ENCODE measurements at places on chromosomes 5 and 9. TPM values are rescaled to one million over a fixed set of nuclear protein-coding genes. Genes with fewer than 3 reads are reported as not detected.

- H3K27ac ChIP-seq: no peak overlapping the region
- H3K27me3 ChIP-seq: peaks cover 4% of the 10 kb centered on the region
- no peaks in the 10 kb centered on the region for H3K36me3 ChIP-seq
- DNase-seq: no peak
- H3K4me1 ChIP-seq: peaks cover 11% of the 10 kb centered on the region
These were observed 13.3 kb downstream of the ZNF474 start for GRCh38 chr5:122142480-122143164.

GRCh38 chr9:130327070-130327780 lies 61.7 kb downstream of the HMCN2 start:
- H3K36me3 ChIP-seq: peaks cover 2% of the 10 kb centered on the region
- DNase-seq: no peak
- H3K4me1 ChIP-seq: peaks cover 2% of the 10 kb centered on the region

DNA sequence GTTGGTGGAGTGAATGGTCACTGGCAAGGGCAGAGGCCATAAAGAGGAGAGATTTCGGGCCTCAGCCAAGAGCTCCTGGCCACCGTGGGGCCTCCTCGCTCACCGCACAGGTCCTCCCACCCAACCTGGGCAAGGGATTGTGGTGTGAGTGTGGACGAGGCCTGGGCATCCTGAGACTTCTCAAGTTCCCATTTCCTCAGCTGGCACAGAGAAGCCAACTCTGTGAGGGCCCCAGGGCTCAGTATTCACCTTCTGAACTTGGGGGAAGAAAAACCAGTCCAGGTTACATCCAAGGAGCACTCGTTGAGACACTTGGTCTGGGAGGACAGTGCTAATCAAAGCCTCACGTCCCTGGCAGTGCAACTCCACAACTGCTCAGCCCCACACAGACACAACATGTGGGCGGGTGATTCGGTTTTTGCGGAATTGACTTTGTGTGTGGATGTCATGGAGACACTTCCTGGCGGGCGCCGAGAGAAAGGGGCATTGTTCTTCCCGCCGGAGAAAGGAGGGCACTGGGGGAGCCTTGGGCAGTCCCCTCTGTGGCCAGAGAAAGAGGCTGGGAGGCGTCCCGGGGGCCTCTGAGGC lies 28.5 kb upstream of the NKD2 start:
- peaks cover 6% of the 10 kb centered on the region for H3K4me1 ChIP-seq
- DNase-seq: no peak
- no peak overlapping the region for H3K4me3 ChIP-seq
- peaks cover 27% of the 10 kb centered on the region for H3K27me3 ChIP-seq

DNA sequence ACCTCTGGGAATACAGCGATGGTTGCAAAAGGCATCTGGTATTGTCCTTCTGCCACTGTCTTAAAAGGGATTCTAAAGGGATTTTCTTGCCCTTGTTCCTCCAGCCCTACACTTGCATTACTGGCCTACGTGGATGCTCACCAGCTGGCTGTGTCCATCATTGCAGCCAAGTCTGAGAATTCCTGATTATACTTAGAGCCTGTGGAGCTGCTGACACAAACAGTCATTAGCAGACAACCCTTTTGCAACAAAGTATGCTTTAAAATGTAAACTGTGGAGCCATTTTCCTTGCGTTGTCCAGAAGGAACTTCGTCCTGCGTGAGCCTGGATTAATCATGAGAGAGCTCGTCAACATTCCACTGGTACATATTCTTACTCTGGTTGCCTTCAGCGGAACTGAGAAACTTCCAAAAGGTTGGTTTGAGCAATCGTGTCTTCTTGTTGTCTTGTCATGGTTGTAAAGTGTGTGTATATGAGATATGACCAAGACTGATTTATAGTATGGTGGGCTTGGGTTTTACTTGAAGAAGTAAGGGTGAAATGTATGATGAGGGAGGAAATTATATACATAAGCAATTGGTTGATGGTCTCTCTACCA lies at the start of gene MUSK:
Gene MUSK, plus strand, starts transcription at position 222 of the 598 bp plus-strand sequence. Its CDS starts 114 bp downstream, at position 336.
- H3K4me1 ChIP-seq: no peaks in the 10 kb centered on the region
- no peaks in the 10 kb centered on the region for H3K36me3 ChIP-seq
- no peak within 1 kb of the TSS for H3K27ac ChIP-seq
- H3K4me3 ChIP-seq: no peak within 1 kb of the TSS
- no peak for DNase-seq
- peaks cover 5% of the 10 kb centered on the region for H3K27me3 ChIP-seq

DNA sequence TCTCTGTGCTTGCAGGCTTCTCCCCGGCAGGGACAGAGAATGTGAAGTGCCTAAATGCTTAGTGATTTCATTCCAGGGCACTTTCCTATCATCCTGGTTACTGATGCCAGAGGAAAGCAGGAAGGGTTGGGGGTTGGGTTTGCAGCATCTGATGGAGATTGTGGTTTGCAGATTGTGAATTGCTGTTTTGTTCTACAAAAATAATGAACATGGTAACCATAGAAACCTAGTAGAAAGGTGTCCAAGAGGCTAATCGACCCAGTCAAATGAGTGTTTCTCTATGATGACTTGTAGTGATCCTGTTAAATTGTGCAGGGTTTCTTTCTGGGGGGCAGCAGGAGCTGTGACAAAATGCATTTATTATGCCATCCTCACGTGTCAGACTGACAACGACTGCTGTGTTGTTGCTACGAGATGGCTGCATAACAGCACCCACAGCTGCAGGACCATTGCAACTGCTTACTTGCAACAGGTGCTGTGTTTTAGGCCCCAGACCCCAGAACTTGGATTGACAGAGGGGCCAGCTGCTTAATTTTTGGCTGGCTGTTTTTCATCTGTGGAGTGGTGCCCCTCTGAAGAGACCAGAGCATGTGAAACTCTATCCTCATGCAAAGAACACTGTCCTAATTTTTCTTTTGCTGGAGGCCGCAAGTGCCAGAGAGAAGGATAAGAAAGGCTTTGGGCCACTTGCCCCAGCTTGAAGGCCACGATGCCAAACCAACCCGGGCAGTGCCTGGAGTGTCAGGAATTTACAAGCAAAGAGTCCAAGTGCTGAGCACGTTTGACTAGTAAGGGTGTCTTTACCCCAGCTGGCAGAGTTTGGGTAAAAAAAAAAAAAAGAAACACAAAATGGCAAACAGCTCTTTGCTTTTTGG lies 397.8 kb downstream of the GADD45G start:
- DNase-seq: no peak
- no peak overlapping the region for H3K27ac ChIP-seq
- H3K4me1 ChIP-seq: peaks cover 15% of the 10 kb centered on the region
- H3K27me3 ChIP-seq: peaks cover 8% of the 10 kb centered on the region
- no peak overlapping the region for H3K4me3 ChIP-seq

DNA sequence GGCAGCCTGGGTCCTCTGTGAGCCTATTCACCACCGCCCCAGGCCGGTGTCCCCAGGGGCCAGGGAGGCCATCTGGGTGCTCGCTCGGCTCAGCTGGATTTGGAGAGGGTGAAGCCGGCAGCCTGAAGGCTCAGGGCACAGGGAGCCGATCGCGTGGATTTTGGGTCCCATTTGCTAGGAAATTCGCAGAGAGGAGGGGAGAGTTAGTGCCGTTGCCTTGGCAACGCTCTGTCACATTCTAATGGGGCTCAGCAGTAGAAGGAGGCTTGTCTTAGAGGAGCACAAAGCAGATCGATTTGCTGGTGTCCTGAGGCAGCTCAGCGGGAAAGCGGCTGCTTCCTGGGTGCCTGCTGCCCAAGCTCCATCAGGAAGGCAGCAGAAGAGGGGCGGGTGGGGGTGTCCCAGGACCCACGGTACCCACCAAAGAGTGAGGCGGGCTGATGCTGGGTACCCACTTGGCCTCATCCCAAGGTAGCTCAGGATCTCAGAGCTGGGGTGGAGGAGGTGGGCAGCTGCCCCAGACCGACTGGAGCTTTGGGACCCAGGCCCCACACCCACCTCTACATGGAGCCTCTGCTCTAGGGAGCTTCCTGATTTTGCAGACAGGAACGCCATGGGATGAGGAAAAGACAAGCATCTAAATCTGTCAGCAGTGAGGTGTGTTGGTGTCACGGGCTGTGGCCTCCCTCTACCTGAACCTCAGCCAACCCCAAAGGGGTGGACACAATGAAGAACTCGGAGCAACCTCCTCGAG lies 17.1 kb upstream of the OLFM1 start:
- DNase-seq: no peak
- H3K27me3 ChIP-seq: peaks cover 64% of the 10 kb centered on the region
- peaks cover 8% of the 10 kb centered on the region for H3K36me3 ChIP-seq
- H3K4me1 ChIP-seq: peaks cover 5% of the 10 kb centered on the region
- H3K4me3 ChIP-seq: no peak overlapping the region
- H3K27ac ChIP-seq: no peak overlapping the region

- peaks cover 12% of the 10 kb centered on the region for H3K27me3 ChIP-seq
- no peak overlapping the region for H3K27ac ChIP-seq
- DNase-seq: no peak
These were observed 163.8 kb upstream of the SLC28A3 start for GRCh38 chr9:84504360-84504759.

GRCh38 chr9:23814243-23814642 lies 11.8 kb downstream of the ELAVL2 start:
- no peaks in the 10 kb centered on the region for H3K27me3 ChIP-seq
- H3K36me3 ChIP-seq: no peaks in the 10 kb centered on the region
- no peaks in the 10 kb centered on the region for H3K4me1 ChIP-seq
- H3K27ac ChIP-seq: no peak overlapping the region

- H3K27ac ChIP-seq: peak overlapping the region; percentile 78
- DNase-seq: no peak
- H3K36me3 ChIP-seq: peaks cover 3% of the 10 kb centered on the region
These were observed 301.6 kb downstream of the NR3C1 start for GRCh38 chr5:143101725-143102386.

GRCh38 chr5:137201876-137202275 lies 297.2 kb downstream of the SPOCK1 start:
- no peak overlapping the region for H3K27ac ChIP-seq
- H3K4me1 ChIP-seq: no peaks in the 10 kb centered on the region
- DNase-seq: no peak
- peaks cover 23% of the 10 kb centered on the region for H3K27me3 ChIP-seq

DNA sequence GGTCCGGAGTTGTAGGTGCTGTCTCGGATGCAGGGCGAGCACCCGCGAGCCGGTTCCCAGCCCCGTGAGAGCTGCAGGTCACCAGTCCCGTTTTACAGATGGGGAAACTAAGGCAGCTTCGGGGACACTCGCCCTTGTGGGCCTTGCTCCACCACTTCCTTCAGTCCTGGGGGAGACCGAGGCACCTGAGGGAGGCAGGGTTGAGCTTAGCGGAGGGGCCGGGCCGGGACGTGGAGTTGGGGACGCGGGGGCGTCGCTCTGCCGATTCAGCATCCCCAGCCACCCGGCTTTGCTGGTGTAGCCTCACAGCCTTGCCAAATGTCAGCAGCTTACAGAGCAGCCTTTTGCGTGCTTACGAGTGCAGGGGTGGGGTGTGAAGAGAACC lies 530 bp downstream of the BBLN start:
- no peaks in the 10 kb centered on the region for H3K27me3 ChIP-seq
- peak; percentile 23 for DNase-seq
- peaks cover 2% of the 10 kb centered on the region for H3K36me3 ChIP-seq
- H3K27ac ChIP-seq: peak overlapping the region; percentile 68
- peak overlapping the region; percentile 87 for H3K4me3 ChIP-seq

DNA sequence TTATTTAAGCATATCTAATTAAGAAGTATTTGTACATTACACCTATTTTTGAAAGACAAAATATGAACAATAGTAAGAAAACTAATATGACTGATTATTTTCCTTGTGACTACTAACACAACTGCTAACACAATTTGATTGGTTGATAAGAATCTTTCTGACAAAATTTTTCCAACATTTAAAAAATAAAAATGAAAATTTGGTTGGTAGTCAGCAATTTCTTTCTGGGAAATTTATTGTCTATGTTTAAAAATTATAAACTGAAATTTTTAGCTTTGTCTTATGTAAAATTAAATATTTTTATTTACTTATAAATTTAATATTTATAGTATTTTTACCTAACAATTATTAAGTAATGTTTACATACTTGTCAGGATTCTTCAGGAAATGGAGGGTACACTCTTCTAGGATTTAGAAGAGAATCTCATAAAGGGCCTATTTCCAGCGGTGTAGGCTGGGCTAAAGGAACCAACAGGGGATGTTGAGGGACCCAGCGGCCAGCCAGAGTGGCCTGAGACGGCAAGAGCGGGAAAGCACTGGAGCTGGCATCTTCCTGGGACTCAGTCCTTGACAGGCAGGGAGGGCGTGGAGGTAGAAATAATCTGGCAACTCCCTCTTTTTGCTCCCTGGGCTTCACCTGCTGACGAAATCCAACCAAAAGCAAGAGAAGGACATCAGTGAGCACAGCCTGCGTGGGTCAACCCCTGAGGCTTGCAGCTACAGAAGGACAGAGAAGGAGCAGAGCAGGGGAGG lies 14.7 kb upstream of the FAM120A start:
- H3K27ac ChIP-seq: no peak overlapping the region
- H3K4me1 ChIP-seq: peaks cover 8% of the 10 kb centered on the region
- peaks cover under 1% of the 10 kb centered on the region for H3K27me3 ChIP-seq
- peaks cover 4% of the 10 kb centered on the region for H3K36me3 ChIP-seq
- DNase-seq: no peak

DNA sequence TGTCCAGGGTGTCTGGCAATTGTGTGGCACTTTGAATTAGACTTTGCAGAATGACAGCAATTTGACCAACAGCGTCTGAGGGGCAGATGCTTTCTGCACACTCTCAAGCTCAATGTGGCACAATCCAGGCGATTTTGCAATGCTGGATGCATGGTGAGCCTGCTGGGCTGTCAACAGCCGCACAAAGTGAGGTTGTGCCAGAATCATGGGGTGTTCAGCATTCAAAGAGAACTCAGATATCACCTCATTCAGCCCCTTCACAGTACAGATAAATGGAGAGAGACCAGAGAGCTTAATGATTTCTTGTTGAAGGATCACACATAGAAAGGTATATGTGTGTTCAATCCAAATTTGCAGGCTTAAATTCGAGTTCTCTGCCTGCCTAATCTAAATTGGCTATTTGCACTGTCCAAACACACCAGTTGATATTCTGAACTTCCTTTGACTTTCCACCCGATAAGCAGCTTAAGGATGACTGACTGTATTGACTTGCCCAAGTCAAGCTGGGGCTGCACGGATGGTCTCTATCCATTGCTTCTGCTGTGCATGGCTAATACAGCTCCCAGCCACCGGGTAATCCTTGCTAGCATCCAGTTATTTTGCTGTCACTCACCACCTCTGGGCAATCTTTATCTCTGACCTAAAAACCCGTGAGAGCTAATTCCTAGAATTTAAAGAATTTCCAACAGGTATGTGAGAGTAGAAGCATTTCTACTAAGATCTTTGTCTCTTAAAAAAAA lies 157.9 kb upstream of the TAS2R1 start:
- H3K4me3 ChIP-seq: no peak overlapping the region
- no peak overlapping the region for H3K27ac ChIP-seq
- no peaks in the 10 kb centered on the region for H3K36me3 ChIP-seq
- no peaks in the 10 kb centered on the region for H3K27me3 ChIP-seq
- H3K4me1 ChIP-seq: no peaks in the 10 kb centered on the region
- DNase-seq: no peak

TAF11L10 gene
- total RNA-seq: not detected

ZFP2 gene
- 0.52 TPM for total RNA-seq

NEUROG1 gene
- not detected for total RNA-seq

AK3 gene
- 15.2 TPM for total RNA-seq

CDKN2B-AS1 gene
- total RNA-seq: 1.7 TPM

BAAT gene
- not detected for total RNA-seq

ADAMTS12 gene
- total RNA-seq: not detected

MTX3 gene
- 19.7 TPM for total RNA-seq
